SJCRH30 (cell line): ENCODE measurements at places on chromosomes 6 and 20.
A peak's percentile ranks its signal among the peaks of the same experiment; 100 is the strongest.

GRCh38 chr6:128079021-128079420, 178.2 kb upstream of the THEMIS start:
- no peak for DNase-seq

GRCh38 chr6:99471638-99472037, 43.6 kb downstream of the USP45 start:
- no peak for DNase-seq

DNA sequence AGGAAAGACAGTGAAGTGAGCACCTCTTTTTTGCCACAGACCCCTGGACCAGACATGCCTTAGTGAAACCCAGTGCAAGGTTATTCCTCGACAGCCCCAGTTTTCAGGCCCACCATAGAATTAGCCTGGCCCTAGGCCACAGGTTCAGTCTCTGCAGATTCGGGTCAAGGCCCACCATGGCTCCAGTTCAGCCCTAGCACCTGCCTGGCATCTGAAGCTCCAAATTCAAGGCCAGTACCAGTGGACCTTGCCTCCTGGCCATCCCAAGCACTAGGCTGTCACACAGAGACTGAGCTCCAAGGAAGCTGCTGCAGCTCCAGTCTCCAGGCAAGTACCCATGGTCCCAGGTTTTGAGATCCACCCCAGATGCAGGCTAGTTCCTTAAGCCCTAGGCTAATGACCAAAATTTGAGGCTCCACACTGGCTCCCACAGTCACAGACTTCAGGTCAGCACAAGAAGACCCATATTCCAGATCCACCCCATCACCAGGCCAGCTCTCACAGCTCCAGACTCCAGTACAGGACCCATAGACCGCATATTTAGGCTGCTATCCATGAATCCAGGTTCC, 877.5 kb upstream of the ADGRB3 start:
- no peak for DNase-seq

DNA sequence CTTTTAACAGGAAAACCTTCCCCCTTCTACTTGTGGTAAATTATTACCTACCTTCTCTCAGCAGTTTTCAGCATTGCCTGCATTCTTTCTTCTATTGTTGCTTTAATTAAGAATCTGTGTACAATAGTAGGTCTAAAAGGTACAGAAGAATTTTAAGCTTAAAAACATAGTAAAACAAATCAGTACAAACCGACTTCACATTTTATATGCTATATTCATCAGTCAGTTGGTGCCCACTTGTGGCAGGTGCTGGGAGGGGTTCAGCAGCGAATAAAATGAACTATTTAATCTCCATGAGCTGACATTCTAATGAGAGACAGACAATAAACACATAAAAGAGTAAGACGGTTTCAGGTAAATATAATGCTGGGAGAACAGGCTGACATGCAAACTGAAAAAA, 73.4 kb upstream of the FBXO30 start:
- no peak for DNase-seq

- DNase-seq, result no peak
Observed at GRCh38 chr20:17490501-17490900, 40.7 kb downstream of the BFSP1 start.

DNA sequence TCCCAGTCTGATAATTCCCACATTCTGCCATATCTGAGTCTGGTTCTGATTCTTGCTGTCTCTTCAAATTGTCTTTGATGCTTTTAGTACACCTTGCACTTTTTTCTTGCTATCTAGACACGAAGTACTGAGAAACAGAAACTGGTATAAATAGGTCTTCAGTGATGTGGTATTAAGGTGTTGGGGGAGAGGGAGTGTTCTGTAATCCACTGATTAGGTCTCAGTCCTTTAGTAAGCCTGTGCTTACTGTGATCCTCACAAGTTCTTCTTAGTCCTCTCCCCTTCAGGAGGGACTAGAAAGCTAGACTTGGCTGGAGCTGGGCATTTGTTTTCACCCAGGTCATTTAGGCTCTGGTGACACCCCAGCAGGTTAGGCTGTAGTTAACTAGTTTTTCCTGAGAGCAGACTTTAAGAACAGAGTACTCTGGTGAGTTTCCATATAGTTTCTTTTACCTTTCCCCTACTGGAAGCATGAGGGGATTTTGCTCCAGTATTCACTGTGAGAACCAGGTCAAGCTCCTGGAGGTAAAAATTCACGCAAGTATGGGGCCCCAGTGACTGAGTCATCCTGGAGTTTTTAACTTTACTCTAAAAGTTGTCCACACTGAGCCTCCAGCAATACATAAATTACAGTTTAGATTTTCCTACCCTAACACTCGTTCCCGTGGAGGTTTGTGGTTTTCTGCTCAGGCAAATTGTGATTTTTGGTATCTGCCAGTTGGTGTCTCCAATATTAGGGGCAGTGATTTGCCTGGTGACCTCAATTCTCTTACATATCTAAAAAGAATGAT, 154.6 kb downstream of the CDKAL1 start:
- peak; percentile 12 for DNase-seq

- no peak for DNase-seq
Observed at GRCh38 chr6:157759028-157759427, 64.0 kb upstream of the SNX9 start.

DNA sequence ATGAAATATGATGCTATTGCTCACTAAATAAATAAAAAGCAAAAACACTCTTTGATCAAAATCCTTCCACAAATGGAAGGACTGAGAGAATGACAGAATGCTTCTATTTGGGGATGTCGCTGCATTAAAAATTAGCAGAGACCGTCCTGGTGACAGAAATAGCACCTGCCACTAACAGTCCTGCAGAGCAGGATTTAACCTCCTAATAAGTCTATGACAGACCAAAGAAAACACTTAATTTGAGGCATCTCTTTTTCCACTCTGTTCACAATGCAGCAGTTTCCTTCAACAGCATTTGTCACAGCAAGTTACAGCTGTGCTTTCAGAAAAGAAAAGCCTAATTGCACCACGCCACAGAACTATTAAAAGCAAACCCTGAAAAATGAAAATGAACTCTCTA, 140.6 kb upstream of the BEND6 start:
- DNase-seq, result peak; percentile 51
